ENCODE measurements at places on chromosomes 1 and 21. TPM values are rescaled to one million over a fixed set of nuclear protein-coding genes. Genes with fewer than 3 reads are reported as not detected.

Gene SLC1A7
- 1.1 TPM for total RNA-seq

GRCh38 chr1:176183618-176184017, 23.5 kb downstream of the COP1 start:
- DNase-seq, result no peak

Gene FCMR
- total RNA-seq, result 1.00 TPM

DNA sequence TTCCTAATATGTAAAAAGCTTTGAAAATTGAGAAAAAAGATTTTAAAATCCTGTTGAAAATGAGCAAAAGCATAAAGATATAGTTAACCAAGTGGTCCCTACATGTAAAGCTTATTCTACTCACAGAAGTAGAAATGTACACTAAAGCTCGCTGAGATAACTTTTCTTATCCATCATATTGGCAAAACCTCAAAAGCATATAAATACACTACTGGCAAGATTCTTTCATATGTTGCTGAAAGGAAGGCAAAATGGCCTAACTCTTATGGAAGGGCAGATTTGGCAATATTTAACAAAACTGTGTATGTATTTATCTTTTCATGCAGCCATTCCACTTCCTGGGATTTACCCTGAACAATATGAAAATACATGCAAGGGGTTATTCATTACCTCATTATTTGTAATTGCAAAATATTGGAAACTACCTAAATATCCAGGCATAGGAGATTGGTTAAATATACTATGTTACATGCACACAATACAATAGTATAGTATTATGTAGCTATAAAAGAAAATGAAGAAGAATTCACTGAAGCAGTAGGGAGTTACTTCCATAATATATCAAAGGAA, 43.2 kb upstream of the LYPLAL1 start:
- DNase-seq, result no peak

Gene USH2A
- not detected for total RNA-seq

Gene ALDH9A1
- 15.3 TPM for total RNA-seq

Gene ILDR2
- total RNA-seq, result 5.4 TPM

GRCh38 chr1:18646091-18646785, 15.6 kb downstream of the PAX7 start:
- no peak for DNase-seq

DNA sequence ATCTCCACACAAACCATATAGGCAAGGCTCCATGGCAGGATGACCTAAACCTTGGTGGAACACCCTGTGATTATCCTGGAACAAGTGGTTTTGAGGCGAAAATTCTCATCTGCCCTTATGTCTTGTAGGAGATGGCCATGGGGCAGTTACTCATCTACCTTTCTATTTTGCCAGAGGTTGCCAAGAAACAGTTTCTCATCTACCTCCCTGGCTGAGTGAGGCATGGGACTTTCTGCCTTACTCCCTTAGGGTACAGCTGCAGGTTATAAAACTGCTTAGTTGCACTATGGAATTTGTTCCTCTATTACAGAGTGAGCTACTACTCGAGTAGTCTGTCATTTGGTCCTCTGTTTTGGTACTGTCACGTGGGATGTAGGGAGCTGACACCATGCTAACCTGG, 31.3 kb upstream of the GUCA2A start:
- DNase-seq, result no peak

DNA sequence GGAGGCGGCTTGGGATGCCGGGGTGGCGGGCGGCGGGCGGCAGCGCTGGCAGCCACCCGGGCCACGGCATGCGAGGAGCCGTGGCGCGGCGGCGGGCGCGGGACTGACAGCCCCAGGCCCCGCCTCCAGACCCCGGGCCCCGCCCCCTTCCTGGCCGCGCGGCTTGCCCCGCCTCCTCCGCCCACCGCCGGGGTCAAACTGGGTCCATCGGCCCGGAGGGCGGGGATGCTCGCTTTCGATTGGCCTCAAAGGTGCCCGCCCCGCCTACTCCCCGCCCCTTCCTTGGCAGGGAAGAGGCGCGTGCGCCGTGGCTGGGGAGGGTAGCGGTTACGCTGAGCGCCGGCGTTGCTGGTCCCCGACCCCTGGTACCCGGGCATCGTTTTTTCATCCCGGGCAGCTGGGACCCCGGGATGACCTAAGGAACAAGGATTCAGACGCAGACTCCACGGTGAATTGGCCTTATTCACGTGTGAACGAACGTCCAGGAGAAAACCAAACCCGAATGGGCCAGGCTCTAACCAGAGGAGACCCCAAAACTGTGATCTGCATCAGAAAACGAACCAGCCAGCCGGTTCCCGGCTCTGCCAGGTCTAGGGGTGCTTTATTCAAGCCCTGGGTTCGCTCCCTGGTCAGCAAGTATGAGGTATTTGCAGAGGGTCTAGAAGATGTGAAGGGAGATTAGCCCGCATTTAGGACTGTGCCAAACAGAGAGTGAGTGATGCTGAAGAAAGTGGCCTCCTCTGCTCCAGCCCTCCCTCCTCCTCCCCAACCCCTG, 117.2 kb upstream of the GUCA2B start:
- peak; percentile 98 for DNase-seq

GRCh38 chr21:28421716-28422524, 570.8 kb downstream of the LTN1 start:
- DNase-seq, result no peak

DNA sequence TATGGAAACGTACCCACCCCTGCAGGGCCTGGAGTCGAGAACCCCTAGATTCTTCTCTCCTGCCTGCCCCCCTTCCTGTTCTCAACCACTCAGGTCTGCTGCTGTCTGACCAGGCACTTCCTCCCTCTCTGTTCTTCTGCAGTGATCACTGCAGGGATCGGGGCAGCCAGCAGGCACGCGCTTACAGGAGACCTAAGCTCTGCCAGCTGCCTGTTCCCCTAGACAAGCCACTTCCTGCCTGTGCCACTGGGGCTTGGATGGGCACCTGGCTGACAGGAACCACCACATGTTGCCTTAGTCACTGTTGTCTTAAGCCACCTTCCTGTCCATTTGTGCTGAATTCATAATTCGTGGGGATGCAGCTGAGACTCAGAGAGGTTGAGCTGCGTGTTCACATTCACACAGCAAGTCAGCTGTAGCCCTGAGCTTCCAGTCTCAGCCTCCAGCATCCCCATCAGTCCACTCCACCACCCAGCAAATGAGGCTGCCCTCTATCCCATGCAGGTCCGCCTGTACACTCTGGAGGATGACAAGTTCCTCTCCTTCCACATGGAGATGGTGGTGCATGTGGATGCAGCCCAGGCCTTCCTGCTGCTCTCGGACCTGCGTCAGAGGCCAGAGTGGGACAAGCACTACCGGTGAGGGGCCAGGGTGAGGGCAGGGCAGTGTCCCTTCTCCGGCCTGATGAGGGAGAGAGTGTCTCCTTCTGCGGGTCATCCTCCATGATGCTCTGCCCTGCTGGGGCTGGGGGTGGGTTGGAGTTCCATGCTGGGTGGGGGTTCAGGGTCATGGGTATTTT, 18.6 kb downstream of the FAM151A start:
- DNase-seq, result no peak

Gene OR2T2
- not detected for total RNA-seq

DNA sequence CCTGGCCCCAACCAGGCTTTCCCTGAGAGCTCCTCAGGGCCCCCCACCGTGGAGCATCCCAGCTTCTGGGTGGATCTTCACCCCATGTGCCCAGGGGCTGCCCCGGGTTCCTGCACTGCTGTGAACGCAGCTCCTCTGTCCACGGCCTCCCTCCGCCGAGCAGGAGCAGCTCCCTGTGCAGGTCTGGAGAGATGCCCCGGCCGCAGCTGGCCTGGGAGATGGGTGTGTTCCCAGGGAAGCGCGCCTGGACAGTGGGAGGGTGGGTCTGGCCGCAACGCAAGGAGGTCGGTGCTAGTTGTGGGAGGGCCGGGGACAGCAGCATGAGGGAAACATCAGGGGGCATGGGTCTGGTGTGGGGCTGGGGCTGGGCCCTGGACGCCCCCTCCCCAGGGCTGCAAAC, 71.3 kb downstream of the MORN1 start:
- no peak for DNase-seq

Data from transverse colon (tissue), 4 donors.